Regular cardiac myocyte (primary cell): ENCODE measurements at places on chromosomes 7 and 10. TPM values are rescaled to one million over a fixed set of nuclear protein-coding genes. Genes with fewer than 3 reads are reported as not detected.

Gene CPEB3
- total RNA-seq: 0.77 and 0.85 TPM in 2 replicates

Gene TRIM73
- 0.19 and 1.1 TPM in 2 replicates for total RNA-seq

Gene NCF1
- total RNA-seq: not detected in 2 replicates

Gene ADRB1
- total RNA-seq: under 0.01 TPM in 2 replicates

Gene C10orf88
- total RNA-seq: 11.3 and 11.9 TPM in 2 replicates

Gene ANKRD30A
- not detected in 2 replicates for total RNA-seq

Gene FAM180A
- 3.1 and 21.5 TPM in 2 replicates for total RNA-seq

Gene CRHR2
- total RNA-seq: not detected in 2 replicates

Gene UBE2D1
- 6.7 and 13.0 TPM in 2 replicates for total RNA-seq

Gene NPC1L1
- total RNA-seq: under 0.01 TPM in 2 replicates

Gene CRTAC1
- under 0.01 and 0.28 TPM in 2 replicates for total RNA-seq

Gene GET4
- 18.3 and 26.1 TPM in 2 replicates for total RNA-seq

Gene SPDYE2
- not detected in 2 replicates for total RNA-seq

Gene ANKRD2
- 0.85 and 2.5 TPM in 2 replicates for total RNA-seq

Gene GRB10
- total RNA-seq: 49.6 and 60.4 TPM in 2 replicates

Gene EPO
- total RNA-seq: not detected in 2 replicates

Gene ADAM22
- 0.28 and 0.58 TPM in 2 replicates for total RNA-seq
